DMS53 (cell line): ENCODE measurements at places on chromosomes 4 and X.

GRCh38 chrX:110327336-110327735, 9.5 kb upstream of the AMMECR1 start:
- DNase-seq, result no peak

GRCh38 chr4:112058433-112058832, 86.8 kb upstream of the FAM241A start:
- DNase-seq, result no peak

DNA sequence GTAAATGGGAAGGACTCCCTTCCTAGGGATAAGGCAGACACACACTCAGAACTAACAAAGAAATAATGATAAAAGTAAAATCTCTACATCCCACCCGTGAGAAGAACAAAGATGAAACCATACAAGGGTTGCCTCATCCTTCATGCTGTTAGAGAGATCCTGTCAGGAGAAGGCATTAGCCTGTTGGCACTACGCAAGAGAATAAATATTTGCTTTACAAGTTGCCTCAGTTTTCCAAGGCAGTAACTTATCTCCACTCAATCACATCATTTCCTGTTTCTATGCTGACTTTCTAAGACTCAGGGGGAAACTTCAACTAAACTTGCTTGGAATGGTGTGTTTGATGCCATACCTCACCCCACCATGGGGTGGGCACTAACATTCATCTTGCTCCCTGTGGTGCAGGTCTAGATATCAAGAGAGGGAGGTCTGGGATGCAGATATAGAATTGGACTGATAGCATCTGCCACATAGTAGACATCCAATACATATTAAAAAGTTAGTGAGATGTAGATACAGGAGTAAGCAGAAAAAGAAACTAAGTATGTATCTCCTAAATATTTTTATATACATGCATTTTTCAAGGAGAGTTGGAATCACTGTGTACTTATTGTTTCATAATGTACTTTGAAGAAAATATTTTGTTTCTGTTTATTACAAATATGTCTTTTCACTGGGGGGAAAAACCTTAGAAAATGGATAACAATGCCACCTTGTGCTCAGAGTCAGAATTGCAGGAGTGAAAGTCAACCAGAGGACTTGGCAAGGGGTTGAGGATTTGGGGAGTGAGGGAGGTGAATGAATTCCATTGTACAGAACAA, 57.2 kb upstream of the BEX4 start:
- DNase-seq, result peak; percentile 58

DNA sequence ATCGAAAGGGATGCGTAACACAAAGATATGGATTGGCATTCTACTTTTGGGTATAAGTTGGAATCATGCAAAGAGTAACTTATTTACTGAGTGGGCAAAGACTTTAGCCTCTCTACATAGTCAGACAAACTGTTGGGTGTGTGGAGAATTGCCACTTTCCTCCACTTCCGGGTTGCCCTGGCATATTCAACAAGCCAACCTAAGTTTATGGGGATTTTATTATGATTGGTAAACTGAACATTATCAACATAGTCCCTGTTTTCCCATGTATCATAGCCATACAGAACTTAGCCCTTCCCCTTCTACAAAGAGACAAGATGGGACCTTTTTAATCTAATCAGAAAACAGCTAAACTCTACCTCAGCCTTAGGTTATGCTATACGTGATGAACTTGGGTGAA, 121.6 kb downstream of the AGTR2 start:
- no peak for DNase-seq

DNA sequence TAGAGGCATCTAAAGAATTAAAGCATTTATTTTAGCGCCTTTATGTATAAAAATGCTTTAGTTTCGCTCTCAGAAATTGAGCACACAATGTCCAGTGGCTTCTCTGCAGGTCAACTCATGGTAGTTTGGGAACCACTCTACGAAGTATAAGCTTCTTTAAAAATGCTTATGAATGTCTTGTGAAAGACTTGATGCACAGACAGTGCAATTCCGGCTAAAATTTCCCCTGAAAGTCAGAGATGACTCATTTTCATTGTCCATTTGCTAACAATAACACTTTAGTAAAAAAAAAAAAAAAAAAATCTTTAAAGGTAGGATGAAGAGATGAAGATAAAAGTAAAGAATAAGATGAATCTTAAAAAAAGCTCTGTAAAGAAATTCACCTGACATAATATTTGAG, 117.2 kb downstream of the PDHA2 start:
- DNase-seq, result no peak

DNA sequence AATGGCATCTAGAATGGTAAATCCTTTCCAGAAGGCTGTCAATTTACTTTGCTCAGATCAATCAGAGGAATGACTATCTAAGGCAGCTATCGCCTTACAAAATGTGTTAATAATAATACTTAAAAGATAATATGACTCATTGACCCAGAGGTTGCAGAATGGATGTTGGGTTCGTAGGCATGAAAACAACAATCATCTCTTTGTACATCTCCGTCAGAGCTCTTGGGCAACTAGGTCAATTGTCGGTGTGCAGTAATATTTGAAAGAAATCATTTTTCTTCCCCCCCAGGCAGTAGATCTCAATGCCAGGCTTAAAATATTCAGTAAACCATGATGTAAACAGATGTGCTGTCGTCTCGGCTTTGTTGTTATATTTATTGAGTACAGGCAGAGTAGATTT, 165.1 kb downstream of the CAMK2D start:
- no peak for DNase-seq

DNA sequence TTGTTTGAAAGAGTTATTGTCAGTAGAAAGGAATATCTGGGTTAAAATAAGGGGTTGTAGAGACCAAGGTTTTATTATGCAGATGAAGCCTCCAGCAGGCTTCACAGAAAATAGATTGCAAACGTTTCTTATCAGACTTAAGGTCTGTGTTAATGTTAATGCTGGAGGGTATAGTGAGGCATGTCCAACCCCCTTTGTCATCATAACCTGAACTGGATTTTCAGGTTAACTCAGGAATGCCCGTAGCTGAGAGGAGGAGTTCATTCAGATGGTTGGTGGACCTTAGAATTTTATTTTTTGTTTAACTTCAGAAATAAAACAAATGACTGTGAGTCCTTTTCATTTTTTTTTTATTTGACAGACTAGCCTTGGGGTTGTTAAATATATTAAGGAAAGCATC, 354.1 kb downstream of the GPM6A start:
- DNase-seq, result no peak

- DNase-seq, result no peak
Measured at GRCh38 chr4:142512161-142512560, 333.9 kb downstream of the INPP4B start.

DNA sequence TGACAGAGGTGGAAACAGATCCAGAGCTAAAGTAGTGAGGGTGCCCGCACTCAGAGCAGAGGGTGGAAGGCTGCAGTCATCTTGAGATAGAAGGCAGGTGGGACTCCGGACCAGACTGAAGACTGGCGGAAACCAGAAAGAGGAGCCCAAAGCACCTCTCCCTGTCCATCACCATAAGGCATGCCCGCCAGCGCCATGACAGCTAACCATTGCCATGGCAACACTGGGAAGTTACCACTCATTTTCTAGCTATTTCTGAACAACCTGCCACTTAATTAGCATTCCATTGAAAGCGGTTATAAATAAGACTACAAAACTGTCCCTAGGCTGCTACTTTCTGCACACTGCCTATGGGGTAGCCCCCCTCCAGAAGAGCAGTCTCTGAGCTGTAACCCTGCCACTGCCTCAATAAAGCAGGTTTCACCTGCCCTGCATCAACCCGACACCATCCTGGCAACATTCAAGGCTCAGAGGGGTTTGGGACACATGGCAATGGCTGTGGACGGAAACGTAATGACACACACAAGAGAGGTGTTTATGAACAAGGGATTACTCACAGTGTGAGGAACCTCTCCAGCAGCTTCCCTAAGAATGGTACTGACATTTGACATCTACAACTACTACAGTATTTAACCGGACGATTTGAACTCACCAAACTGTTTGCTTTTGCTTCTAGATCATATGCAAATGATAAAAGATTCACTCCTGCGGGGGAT, 27.8 kb upstream of the FGFBP2 start:
- DNase-seq, result peak; percentile 20

DNA sequence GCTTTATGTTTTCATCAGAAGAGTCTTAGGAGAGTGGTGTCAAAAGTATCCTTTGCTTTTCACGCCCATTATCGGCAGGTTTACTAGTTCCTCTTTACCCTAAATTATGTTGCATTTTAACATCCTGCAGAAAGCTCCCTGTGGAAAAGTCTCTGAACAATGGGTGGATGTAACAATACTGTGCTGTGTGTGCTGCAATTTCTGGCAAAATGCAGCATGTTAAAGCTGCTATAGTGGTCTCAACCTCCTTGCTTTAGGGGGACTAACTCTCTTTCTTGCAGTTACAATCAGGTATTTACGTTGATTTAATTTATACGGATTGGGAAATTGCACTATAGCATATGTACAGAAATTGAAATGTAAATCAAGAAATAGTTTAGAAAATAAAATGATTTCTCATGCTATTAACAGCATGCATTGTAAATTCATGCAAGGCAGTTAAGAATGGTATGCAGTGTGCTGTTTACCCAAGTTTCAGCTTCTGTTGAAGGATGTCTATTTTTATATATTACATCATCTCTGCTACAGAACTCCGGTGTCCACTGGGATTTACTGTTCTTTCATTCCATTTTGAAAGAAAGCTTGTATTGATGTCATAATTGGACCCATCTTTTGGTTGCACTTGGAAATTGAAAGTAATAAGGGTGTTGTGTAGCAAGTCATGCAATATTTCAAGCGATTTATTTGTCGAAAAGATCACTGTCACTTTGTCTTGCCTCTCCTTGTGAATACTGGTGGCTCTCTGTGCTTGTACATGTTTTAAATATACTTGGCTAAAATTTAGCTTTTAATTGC, 145.7 kb downstream of the RAPGEF2 start:
- DNase-seq, result peak; percentile 76

- peak; percentile 69 for DNase-seq
Measured at GRCh38 chrX:18702362-18703195, 4.9 kb upstream of the PPEF1 start.

DNA sequence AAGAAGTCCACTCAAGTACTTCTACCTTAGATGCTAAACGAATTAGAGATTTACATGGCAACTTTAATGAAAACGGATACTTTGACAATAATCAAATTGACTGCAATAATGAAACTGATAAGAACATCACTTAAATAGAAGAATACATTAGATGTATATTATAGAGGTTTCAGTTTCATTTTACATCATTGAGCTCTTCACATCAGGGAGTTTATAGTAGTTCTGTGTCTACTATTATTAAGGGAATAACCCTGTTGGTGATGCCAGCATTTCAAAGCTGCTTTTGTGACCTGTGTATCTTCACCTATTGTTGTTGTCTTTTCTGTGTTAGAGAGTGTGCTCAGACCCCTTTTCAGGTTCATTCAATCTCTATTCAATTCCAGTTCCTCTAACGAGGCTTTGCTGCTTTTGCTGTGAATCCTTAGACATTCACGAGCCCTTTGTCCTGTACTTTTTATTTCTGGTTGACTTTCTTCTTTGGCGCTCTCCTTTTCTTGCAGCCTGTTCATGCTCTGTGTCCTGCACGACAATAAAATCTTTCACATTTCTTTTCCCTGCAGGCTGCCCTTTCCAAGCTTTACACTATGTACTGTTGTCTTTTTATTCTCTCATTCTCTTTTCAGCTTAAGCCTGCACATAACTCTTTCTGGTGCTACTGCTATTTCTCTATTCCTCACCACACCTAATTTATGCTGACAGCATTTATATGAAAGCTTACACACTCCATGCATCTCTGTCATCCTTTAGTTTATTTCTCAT, 232.1 kb downstream of the CPE start:
- no peak for DNase-seq

GRCh38 chr4:25896776-25897539, 17.1 kb upstream of the SMIM20 start:
- DNase-seq, result no peak

DNA sequence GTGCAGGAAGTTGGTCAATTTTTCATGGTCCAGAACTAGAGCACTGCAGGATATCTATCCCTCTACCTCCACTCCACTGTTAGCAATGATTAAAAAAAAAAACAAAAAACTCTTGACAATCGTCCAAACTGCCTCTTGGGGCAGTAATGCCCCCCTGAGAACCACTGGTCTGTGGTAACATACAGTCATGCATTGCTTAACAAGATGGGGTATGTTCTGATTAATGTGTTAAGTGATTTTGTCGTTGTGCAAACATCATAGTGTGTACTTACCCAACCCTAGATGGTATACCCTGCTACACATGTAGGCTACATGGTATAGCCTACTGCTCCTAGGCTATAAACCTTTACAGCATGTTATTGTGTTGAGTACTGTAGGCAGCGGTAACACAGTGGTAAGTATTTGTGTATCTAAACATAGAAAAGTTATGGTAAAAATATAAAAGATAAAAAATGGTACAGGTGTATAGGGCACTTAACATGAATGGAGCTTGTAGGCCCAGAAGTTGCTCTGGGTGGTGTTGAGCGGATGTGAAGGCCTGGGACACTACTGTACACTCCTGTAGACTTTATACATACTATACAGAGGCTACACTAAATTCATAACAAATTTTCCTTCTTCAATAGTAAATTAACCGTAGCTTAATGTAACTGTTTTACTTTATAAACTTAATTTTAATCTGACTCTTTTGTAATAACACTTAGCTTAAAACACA, 34.1 kb downstream of the ART3 start:
- peak; percentile 15 for DNase-seq

DNA sequence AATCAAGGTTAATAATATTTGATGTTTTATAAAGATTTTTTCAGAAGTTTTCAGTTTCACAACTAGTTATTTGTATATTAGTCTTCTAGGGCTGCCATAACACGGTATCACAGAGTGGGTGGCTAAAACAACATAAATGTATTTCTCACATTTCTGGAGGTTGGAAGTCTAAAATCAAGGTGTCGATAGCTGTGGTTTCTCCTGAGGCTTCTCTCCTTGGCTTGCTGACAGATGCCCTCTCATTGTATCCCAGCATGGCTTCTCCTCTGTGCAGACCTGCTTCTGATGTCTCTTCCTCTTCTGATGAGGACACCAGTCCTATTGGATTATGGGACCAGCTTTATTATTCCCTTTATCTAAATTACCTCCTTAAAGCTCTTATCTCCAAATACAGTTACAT, 1456.6 kb downstream of the STIM2 start:
- no peak for DNase-seq

GRCh38 chr4:53886090-53886489, 178.3 kb downstream of the CHIC2 start:
- DNase-seq, result peak; percentile 6

- peak; percentile 31 for DNase-seq
Measured at GRCh38 chr4:21067351-21067750, 367.1 kb downstream of the PACRGL start.

GRCh38 chrX:52280812-52281211, 88.0 kb upstream of the XAGE2 start:
- no peak for DNase-seq

DNA sequence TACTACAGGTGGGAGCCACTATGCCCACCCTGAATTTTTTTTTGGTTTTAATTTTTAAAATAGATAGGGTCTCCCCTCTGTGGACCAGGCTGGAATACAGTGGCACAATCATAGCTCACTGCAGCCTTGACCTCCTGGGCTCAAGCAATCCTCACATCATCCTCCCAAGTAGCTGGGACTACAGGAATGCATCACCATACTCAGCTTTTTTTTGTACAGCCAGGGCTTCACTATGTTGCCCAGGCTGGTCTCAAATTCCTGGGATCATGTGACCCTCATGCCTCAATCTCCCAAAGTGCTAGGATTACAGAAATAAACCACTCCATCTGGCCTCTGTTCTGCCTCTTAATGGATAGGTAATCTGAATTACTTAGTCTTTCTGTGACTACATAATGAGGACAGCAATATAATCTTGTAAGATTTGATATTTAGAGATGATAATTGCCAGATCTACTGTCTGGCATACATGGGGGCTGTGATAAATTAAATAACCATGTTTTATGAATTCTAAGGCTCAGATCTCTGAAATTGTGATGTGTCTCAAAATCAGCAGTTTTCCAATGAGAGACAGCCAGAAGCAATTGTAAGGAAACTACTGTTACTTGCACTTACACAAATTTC, 26.7 kb downstream of the PDS5A start:
- DNase-seq, result no peak
